ENCODE measurements at places on chromosomes 1 and 21.
A peak's percentile ranks its signal among the peaks of the same experiment; 100 is the strongest.

DNA sequence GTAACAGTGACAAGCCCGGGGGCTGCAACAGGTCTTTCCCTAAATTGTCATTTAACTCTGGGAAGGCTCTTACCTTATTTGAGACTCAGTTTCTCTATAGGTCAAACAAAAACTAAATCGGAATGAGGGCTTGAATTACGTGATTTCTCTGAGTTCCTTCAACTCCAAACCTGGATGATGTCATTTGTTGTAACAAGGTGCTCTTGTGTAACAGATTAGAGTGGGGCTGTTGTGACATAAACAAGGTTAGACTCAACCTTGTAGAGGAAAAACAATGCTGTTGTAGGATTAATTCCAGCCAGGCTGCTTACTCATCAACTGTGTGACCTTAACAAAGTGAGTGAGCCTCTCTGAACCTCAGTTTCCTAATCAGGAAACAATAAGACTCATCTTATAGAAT, 74.4 kb downstream of the SUSD4 start:
- DNase-seq: no peak

DNA sequence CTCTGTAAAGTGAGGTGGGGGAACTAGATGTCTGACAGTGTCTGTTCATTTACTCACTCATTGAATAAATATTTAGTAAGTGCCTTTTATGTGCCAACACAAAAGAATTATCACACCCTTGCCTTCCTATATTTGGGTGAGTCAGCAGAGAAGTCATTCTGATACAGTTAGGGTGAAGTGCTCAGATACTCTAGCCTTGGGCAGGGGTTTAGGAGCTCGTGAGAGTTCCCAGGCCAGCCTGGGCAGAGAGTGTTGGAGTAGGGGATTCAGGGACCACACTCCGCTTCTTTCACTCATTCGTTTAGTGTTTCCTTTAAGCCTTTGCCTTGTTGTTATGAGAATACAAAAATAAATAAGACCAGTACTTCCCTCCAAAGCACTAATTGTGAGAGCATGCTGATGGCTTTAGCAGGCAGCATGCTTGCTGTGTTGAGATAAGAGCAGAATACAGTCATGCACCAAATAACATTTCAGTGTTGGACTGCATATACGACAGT, 83.9 kb downstream of the DYRK1A start:
- DNase-seq: no peak

GRCh38 chr1:52348704-52349300, 17.2 kb downstream of the CC2D1B start:
- no peak for DNase-seq

GRCh38 chr21:27674041-27674615, 707.2 kb upstream of the ADAMTS5 start:
- no peak for DNase-seq

GRCh38 chr1:229689273-229689672, 63.2 kb downstream of the URB2 start:
- no peak for DNase-seq

GRCh38 chr1:24594328-24594598, 38.4 kb downstream of the NCMAP start:
- DNase-seq: no peak

GRCh38 chr1:58435376-58435775, 111.2 kb downstream of the OMA1 start:
- no peak for DNase-seq

- DNase-seq: peak; percentile 57
These were observed 7.8 kb downstream of the ZBTB7B start for GRCh38 chr1:155010211-155010918.
